ENCODE measurements at places on chromosomes 3 and 15.

GRCh38 chr3:176789947-176790346 lies 407.3 kb downstream of the TBL1XR1 start:
- no peak for DNase-seq

GRCh38 chr3:175288621-175289020 lies 429.5 kb downstream of the NAALADL2 start:
- no peak for DNase-seq

- peak; percentile 31 for DNase-seq
Observed at GRCh38 chr15:39756806-39757522, 25.7 kb downstream of the FSIP1 start.

DNA sequence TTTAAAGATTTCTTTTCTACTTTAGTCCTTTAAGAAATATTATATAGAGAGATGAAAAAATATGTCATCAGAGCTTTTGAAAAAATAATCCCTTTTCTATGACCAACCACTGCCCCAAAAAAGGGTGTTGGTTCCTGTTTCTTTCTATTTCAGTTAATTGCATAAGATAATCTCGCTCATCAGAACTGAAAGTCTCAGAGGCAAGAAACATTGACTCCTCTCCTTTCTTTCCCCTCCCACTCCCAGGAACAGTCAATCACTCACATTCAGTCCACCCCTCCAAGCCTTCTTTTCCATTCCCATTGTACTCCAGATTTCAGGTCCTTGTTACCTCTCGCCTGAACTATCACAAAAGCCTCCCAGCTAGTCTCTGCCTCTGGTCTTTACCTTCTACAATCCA lies 153.7 kb upstream of the ABI3BP start:
- peak; percentile 25 for DNase-seq

GRCh38 chr3:59766200-59766872 lies 716.5 kb upstream of the CFAP20DC start:
- DNase-seq = no peak

DNA sequence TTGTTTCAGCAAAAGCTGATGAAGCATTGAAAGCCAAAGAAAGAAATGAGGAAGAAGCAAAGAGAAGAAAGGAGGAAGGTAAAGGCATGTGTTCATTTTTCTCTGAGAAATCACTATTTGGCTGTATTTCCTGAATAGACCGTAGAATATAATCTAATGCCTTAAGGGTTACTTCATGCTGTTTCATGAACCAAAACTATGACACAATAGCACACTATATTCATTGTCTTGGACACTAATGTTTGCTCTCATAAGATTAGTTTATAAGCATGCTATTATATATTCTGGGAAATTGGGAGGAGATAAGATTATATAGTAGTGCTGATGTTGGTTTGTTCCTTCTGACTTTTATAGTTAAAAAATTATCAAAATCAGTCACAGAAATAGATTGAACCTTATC lies 110.1 kb upstream of the MLF1 start:
- no peak for DNase-seq

DNA sequence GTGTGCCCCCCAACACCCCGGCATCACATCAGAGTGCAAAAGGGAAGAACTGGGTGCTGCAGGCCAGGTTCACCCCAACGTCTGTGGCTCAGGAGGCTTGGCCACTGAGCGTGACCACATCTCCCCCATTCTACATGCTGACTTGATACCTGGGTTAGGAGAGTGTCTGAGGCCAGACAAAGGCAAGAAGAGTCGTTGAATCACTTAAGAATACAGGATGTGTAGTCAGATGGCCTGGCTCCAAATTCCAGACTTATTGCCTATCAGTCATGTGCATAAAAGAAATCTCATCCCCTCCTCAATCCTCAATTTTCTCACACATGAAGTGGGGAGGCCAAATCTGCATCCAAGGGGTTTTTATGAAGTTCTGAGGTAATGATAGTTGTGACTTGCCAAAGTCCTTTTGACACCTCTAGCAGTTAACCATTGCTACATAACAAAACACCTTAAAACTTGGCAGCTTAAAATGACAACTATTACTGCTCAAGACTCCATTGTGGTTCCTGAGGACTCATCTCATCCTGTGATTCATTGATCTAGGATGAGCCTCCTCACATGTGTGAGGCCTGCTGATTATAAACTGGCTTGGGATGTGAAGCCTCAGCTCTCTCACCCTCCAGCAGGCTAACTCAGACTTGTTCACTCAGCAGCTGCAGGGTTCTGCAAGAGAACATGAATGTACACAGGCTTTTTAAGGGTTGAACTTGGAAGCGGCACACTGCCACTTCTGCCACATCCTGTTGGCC lies 138.8 kb upstream of the TLE3 start:
- DNase-seq = no peak

DNA sequence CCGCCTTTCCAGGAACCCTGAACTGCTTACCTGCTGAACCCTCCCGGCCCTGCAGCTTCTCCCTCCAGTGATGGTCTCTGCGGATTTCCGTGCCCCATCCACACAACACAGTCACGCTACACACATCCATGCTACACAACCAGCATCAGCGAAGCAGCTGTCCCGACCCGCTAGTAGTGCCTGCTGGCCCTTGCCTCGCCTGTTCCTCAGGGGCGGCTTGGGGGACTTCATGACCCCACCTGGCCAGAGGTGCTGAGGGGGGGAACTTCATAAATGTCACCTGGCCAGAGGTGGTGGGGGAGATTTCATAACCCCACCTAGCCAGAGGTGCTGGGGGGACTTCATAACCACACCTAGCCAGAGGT lies 530 bp upstream of the TUBGCP5 start:
- DNase-seq = no peak

GRCh38 chr3:71189480-71189879 lies 394.0 kb downstream of the FOXP1 start:
- no peak for DNase-seq

- DNase-seq = no peak
Observed at GRCh38 chr3:143769616-143770015, 78.7 kb downstream of the SLC9A9 start.

DNA sequence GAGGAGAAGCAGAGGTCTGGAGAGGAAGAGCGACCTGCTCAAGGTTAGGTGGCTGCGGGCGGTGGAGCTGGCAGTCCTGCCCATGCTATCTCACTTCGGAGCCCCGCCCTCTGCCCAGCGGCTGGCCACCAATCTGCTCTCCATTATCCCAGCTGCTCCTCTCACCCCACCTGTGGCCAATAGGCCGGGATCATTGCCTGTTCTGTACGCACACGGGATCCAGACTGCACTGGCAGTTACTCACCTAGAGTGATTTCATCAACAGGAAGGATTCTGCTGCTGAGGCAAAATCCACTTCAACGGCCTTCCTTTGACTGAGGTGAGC lies 100.6 kb downstream of the TLE3 start:
- DNase-seq = no peak

DNA sequence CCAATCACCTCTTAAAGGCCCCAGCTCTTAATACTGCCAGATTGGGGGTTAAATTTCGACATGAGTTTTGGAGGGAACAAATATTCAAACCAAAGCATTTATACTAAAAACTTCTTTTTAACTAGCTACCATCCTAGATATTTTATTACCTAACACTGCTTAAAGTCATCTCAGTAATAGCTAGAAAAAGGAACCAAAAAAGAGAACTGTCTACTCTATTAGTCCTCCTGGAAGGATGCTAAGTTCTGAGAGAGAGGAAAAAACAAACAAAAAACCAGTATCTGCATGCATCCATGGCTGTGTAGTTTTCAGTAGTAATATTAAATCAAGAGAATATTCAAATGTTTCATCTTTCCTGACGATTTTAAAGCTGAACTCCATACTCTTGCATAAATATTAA lies 5.8 kb downstream of the CPOX start:
- no peak for DNase-seq

GRCh38 chr3:64667138-64667537 lies 20.7 kb downstream of the ADAMTS9 start:
- DNase-seq = no peak

- DNase-seq = no peak
Observed at GRCh38 chr3:116569611-116570010, 124.3 kb upstream of the LSAMP start.

DNA sequence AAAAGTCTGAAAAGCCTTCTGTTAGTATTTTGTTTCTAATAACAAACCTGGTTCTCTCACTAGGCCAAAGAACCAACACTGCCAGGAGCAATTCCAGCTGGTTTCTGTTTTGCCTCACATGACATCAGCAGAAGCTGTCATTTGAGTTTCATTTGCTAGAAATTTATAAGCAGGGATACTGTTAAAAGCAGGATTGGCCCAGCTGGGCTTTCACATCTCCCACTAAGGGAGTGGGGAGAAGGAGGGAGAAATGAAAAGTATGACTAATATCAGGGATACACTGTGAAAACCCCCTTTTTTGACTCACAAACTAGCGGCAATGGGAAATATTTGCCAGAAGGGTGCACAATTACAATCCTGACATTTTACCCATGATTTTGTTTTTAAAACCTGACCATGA lies 5.3 kb downstream of the CCDC80 start:
- DNase-seq = no peak

GRCh38 chr3:62546266-62546665 lies 172.9 kb upstream of the FEZF2 start:
- no peak for DNase-seq

- no peak for DNase-seq
Observed at GRCh38 chr15:59306520-59307164, 66.0 kb downstream of the MYO1E start.

GRCh38 chr3:152209060-152209459 lies 59.7 kb upstream of the MBNL1 start:
- no peak for DNase-seq

- no peak for DNase-seq
Observed at GRCh38 chr3:23232016-23232415, 28.9 kb downstream of the UBE2E2 start.

DNA sequence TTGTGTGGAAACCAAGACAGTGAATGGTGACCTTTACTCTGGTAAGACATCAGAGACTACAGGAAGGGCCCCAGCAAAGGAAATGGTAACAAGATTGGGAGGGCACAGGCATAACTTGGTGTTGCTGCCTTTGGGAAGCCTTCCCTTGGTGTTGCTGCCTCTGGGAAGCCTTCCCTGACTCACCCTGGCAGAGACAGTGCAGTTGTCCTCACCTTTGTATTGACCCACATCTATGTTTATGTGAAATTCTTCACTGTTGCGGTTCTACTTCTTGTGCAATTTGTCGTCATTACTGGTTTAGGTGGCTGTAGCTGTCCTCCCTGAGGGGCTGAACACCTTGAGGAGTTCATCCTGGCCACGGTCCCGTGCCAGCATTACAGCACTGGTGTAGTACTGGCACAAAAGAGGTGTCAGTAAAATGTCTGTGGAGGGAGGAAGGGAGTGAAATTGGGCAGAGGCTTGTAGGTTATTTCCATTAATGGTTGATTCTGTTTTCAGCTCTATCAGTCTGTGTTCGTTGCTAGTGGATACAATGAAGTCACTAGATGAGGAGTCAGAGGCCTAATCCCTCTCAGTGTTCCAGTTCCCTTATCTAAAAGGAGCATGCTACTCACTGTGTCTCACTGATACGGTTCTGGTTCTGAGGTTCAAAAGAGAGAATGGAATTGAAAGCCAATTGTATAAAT lies 21.6 kb downstream of the IFT122 start:
- DNase-seq = peak; percentile 25

DNA sequence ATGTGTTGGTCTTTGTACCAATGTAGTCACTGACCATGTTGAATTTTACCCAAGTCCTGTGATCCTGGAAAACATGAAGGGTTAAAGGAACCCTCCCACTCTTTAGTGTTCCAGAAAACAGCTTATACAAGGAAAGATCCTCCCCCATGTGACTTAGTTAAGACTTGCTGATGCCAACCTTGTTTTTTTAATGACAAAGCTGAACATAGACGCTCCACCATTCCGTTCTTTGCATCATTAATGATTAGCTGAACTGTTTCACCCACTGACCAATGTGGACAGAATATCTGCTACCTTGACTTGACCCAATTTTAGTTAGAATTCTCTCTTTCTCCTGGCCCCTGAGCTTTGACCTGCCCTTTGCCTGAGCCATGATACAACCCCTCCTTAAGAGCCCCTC lies 3.5 kb upstream of the WDR72 start:
- no peak for DNase-seq

- DNase-seq = no peak
Observed at GRCh38 chr3:7546253-7546652, 685.3 kb downstream of the GRM7 start.

DNA sequence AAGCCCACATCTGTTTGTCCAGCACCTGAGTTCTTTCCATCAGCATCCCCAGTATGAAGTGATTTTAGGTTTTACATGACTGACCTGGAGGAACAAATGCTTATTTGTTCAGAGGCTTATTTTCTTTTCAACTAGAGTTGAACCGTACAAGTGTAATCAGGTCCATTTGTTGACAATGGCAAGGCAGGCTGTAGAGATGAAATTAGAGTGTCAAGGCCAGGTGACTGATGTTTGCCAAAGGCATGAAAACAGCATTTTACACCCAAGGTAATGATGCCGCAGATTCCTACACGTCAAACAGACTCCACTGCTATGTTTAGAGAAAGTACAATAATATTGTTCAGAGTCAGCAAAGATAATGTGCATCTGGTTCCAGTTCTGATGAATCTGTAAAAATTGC lies 96.5 kb downstream of the KCNAB1 start:
- DNase-seq = no peak

DNA sequence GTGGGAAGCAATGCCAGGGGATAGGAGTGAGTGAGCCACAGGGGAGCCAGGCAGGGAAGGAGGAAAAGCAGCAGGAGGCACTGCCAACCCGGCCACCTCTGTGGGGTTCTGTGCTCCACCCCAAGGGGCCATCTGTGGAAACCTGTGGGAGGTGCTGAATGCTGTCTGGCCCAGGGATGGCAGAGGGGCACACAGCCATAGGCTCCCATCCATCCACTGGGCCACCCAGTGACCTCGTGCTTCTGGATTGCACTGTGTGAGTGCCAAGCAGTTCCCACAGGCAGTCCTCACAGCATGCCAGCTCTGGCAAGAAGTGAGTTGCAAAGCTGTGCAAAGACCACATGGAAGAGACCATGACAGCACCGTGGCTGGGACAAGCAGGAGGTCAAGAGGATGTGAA lies 27.5 kb downstream of the DNAJB8 start:
- no peak for DNase-seq

GRCh38 chr15:79779746-79780145 lies 117.1 kb downstream of the MTHFS start:
- DNase-seq = no peak

DNA sequence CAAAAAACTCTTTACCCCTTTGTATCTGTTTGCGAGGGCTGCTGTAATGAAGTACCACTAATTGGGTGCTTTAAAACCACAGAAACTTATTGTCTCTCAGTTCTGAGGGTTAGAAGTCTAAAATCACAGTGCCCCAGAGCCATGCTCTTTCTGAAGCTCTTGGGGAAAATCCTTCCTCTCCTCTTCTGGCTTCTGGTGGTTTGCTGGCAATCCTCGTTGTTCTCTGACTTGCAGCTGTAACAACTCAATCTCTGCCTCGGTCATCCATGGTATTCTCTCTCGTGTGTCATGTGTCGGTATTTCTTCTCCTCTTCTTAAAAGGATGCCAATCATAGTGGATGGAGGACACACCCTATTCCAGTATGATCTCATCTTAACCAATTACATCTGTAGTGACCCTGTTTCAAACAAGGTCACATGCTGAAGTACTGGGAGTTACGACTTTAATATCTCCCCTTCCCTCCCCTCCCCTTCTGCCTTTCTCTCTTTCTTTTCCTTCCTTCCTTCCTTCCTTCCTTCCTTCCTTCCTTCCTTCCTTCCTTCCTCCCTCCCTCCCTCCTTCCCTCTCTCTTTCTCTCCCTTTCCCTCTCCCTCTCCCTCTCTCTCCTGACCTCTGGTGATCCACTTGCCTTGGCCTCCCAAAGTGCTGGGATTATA lies 6.5 kb upstream of the ARL8B start:
- DNase-seq = no peak

- DNase-seq = peak; percentile 18
Observed at GRCh38 chr15:44298878-44299277, 10.4 kb downstream of the GOLM2 start.

GRCh38 chr15:69074001-69074842 lies 59.7 kb downstream of the NOX5 start:
- DNase-seq = peak; percentile 84

- DNase-seq = no peak
Observed at GRCh38 chr3:15659254-15659975, 57.9 kb downstream of the BTD start.

Data from NCI-H460 (cell line).